ENCODE measurements at places on chromosomes 1 and 21. TPM values are rescaled to one million over a fixed set of nuclear protein-coding genes. Genes with fewer than 3 reads are reported as not detected.

Gene TAF5L
- 33.6 TPM for total RNA-seq

Gene IQCC
- 5.1 TPM for total RNA-seq

Gene RGS4
- total RNA-seq, result not detected

Gene HSD11B1
- not detected for total RNA-seq

Gene OR10J1
- total RNA-seq, result not detected

Gene OR13G1
- total RNA-seq, result not detected

Gene ALX3
- total RNA-seq, result not detected

Measured in H9 (cell line).